ENCODE measurements at places on chromosomes 6 and 20.

DNA sequence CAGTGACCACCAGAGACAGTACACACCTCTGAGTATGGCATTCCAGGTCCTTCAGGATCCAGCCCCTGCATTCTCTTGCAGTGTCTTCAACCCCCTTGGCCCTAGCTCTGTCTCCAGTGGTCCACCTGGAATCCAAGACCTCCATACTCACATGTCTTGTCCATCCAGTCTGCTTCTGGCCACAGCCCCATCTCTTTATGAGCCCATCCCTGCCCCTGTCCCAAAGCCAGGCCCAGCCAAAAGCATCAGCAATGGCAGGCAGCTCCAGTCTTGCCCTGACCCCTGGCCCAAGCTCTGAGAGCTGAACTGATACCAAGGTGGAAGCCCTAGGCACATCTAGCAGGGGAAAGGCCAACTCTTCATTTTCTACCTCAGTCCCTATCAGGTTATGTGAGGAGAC, 119.6 kb upstream of the PTPRT start:
- DNase-seq, result no peak

DNA sequence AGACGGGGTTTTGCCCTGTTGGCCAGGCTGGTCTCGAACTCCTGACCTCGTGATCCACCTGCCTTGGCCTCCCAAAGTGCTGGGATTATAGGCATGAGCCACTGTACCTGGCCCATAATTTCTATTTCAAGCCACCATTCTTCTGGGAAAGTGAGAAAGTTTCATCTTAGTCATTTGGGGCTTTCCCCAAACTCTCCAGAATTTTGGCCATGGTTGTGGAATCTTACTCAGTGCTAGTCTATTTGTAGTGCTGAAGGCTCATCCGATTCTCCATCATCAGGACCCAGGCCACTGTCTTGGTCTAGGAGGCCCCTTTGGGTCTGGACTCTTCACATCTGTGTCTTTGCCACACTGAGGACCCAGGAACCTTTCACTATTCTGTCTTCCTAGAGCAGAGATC, 164.9 kb downstream of the EYA2 start:
- no peak for DNase-seq

DNA sequence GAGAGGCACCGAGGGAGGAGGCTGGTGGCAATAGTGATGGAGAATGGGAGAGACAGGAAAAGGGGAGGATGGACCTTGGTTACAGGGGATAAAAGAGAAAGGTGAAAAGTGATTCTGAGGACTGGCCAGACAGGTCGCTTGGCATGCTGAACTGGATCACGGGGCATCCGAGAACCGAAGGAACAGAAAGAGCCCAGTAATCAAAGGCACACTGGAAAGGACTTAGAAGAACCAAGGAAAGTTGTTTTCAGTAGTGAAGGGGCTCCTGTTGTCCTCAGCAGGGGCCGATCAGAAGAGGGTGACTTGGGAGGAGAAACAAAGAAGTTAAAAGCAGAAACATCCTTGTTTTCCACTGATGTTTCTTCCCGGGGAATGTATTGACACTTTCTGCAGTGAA, 18.9 kb downstream of the SYTL3 start:
- no peak for DNase-seq

GRCh38 chr20:62602550-62602949, 39.8 kb upstream of the SLCO4A1 start:
- no peak for DNase-seq

GRCh38 chr6:31580807-31581433, 1.3 kb downstream of the LTB start:
- peak; percentile 30 for DNase-seq

DNA sequence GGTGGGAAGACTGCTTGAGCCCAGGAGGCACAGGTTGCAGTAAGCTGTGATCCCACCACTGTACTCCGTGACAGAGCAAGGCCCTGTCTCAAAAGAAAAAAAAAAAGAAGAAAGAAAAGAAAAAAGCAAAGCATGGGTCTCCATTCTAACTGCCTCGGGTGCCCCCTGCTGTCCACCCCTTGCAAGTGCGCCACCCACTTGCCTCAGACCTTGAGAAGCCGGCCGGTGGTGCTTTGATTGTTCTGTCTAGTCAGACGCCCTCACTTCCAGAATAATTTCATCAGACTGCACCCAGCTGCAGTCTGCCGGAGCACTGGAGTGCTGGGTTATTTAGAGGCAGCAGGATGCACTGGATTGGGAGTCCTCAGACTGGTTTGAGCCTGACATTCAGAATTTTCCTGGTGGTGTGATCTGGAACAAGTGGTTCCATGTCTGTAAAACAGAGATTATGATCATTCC, 17.6 kb upstream of the TM9SF4 start:
- DNase-seq, result no peak

- DNase-seq, result no peak
These were observed 1.2 kb downstream of the SLC35B2 start for GRCh38 chr6:44255871-44256774.

DNA sequence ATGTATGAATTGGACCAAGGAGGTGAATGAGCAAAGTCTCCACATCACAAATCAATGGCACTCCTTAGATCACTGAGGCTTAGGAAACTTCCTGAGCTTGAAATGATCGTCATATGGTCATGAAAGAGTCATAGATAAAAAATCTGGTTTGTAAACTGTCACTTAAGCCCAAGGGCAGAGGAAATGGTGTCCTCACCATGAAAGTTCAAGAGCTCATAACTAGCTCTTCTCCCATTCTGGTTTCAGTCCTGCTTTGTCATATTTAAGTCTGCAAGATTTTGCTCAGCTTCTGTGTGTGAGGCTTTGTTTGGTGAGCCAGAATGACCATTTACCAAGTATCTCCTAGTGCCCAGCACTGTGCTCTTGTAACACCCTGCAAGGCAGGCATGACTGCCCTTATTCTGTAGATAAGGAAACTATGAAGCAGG, 60.5 kb downstream of the GJA10 start:
- no peak for DNase-seq

DNA sequence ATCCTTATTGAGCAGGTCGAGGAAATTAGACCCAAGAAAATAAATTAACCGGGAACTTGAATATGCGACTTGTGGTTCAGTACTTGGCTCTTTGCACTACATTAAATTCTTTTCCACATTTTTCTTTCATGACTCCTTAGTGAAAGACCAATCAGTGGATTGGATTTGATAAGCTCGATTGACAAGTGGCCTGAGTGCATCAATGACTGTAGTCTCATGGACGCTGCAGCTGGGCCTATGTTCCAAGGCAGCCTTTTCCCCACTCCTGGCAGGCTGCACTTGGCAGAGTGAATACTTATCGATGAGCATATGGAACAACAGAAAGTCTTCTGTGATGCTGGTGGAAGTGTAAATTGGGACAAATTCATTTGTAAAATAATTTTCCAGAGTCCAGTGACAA, 210.8 kb upstream of the EXOC2 start:
- no peak for DNase-seq

GRCh38 chr20:58420798-58421496, 31.9 kb downstream of the VAPB start:
- DNase-seq, result peak; percentile 21

DNA sequence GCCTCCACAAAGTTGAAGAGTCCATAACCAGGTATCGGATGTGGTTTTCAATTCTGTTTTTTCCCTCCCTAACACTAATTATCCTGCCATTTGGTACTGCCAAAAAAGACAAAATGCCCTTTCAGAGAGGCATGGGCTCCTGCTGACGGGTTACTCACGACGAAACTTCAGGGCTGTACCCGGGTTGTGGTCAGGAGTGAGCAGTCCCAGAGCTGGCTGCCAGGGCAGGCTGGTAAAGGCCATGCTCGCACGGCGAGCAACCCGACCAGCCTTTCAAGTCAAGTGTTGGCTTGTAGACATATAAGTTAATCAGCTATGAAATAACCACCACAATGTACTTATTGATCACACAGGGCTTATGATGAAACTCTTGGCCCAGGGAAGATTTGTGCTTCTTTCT, 152.5 kb downstream of the FOXC1 start:
- no peak for DNase-seq

- peak; percentile 21 for DNase-seq
These were observed 662 bp upstream of the SLC9A8 start for GRCh38 chr20:49811825-49812506.

DNA sequence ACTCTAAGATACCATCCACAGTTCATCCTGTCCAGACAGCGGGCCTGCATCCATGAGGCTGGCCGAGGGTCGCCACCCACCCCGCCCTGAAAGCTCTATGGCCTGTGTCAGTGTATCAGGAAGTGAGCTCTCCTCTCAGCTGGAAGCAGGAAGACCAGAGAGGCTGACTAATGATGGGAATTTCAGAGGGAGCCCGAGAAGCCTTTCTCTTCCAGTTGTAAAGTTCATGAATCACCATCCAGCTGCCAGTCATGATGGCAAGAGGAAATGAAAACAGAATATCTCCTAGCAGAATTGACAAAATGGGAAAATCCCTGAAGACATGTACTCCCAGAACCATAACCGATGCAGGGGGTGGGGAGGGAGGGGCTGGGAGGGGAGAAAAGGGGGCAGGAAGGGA, 109.6 kb upstream of the RPS6KA2 start:
- DNase-seq, result peak; percentile 37

DNA sequence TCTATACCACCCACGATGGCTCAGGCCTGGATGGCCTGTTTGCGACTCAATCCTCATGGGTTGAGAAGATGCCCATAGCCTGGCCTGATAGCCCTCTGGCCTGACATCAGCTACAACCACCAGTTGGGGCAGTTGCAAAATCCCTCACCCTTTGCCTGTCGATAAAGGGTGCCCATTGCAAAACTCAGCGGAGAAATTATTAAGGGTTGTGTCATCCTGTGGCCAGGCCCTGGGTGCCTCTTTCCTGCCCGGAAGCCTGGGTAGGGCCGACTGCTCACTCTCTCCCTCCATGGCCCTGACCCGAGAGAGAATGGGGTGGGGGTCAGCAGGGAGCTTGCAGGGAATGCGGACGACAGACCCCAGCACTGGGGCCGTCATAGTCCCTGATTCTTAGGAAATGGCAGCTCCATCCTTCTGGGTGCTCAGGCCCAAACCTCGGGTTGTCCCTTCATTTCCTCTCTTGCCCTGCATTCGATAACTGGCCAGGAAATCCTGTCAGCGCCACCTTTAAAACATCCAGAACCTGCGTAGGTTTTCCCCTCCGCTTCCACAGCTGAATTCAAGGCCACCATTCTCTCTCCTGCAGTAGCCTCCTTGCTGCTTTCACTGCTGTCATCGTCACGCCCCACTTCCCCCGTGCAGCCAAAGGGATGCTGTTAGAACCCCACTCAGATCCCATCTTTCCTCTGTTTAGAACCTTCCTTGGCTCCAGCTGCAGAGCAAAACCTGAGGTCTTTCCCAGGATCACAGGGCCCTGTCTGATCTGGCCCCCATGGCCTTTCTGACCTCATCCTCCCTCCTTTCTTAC, 31.1 kb downstream of the CEBPB start:
- no peak for DNase-seq

GRCh38 chr6:24648276-24648675, 2.3 kb upstream of the KIAA0319 start:
- DNase-seq, result no peak

DNA sequence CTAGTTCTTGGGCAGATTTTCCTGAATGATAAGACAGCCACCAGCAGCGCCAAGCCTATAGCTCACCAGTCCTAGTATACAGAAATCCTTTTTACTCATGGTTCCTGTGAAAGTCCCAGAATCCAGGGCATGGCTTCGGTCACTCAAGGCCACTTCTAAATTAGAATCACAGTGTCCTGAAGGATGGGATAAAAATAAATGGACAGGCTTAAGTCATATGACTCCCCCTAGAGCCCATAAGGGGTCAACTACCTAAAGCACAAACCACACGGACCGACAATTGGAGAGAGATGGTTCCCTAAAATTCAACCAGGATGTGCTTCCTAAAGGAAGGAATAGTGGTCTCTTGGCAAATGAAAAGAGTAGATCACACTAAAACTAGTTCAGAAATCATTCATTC, 404.1 kb upstream of the PLCB4 start:
- DNase-seq, result no peak

- no peak for DNase-seq
These were observed 36.4 kb upstream of the CD83 start for GRCh38 chr6:14081126-14081525.

DNA sequence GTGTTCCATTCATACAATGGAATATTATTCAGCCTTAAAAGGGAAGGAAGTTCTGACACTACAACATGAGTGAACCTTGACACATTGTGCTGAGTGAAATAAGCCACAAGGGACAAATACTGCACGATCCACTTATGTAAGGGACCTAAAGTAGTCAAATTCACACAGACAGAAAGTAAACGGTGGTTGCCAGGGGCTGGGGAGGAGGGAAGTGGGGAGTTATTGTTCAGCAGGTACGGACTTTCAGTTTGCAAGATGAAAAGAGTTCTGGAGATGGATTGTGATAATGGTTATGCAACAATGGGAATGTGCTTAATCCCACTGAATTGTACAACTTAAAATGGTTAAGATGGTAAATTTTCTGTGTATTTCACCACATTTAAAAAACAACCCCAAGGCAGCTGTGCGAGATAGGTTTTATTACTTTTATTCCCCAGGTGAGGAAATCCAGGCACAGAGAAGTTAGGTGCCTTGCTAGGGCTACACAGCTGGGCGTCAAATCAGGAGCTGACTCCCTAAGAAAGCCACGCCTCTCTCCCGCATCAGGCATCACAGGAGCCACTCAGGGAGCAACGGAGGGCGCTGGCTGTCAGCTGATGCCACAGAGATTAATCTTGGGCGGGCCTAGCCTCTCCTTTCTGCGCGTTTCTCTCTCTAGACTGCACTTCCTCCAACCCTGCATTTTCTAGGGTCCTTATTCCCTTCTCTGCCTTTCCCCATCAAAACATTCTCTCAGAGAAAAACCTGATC, 9.3 kb upstream of the TRAF3IP2 start:
- DNase-seq, result no peak

DNA sequence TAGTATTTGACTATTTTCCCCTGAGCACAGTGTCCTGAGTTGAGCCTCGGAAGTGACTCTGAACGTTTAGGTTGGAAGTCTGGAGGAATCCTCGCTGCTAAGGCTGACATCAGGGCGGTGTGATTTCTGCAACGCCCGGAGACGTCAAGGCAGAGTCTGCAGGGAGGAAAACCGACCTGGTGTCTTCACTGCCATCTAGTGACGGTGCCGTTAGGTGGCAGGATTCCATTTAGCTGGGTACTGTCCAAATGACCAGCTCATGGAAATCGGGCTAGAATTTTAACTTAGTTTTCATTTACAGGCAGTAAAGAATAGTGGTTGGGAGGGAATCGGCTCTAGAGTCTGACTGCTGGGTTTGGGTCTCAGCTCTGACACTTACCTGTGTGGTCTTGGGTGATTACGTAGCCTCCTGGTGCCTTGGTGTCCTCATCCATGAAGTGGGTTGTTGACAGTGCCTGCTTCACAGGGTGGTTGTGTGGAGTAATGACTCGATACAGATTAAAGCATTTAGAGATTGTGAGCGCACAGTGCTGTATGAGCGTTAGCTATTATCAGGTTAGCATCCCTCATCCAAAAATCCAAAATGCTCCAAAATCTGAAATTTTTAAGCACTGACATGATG, 35.0 kb downstream of the FOXF2 start:
- no peak for DNase-seq

All from HFF-Myc (cell line).